ENCODE measurements at places on chromosomes 7 and 10.

GRCh38 chr10:80448209-80448942 lies 5.7 kb upstream of the TSPAN14 start:
- no peak for DNase-seq

- no peak for DNase-seq
These were observed 33.8 kb downstream of the SPAG6 start for GRCh38 chr10:22379059-22379458.

DNA sequence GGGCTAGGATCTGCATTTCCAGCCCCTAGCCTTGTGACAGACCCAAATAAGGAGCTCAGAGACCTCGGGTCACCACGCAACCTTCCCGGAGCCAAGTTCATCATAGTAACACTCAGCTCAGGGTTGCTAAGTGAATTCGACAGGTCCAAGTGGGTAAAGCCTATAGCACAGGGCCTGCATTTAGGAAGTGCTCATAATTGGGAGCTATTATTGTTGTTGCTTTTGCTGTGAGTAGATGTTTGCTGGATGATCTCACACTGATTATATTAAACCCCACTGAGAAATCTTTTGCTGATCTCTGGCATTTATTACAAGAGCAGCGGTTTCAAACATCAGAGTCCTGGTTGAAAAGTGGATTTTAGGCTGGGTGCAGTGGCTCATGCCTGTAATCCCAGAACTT lies 20.3 kb upstream of the SAR1A start:
- DNase-seq: no peak

DNA sequence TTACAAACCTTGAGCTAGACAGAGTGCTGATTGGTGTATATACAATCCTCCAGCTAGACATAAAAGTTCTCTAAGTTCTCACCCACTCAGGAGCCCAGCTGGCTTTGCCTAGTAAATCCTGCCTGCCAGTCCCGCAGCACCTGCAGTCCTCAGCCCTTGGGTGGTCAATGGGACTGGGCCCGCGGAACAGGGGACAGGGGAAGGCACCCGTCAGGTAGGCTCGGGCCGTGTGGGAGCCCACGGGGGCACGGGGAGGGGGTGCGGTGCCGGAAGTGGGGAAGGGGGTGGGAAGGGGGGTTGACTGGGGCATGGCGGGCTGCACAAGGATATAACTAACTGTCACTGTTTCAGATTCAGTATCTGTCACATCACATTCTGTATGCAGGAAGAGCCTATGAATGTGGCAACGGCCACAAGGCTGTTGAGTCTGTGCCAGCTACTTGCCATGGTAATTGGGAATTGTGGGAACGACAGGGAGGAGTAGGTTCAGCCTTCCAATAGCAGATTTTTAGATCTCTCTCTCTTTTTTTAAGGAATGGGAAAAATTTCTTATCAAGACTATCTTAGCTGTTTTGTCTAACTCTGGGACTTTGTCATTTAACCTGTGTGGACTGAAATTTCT lies 205.1 kb upstream of the PLPP4 start:
- no peak for DNase-seq

DNA sequence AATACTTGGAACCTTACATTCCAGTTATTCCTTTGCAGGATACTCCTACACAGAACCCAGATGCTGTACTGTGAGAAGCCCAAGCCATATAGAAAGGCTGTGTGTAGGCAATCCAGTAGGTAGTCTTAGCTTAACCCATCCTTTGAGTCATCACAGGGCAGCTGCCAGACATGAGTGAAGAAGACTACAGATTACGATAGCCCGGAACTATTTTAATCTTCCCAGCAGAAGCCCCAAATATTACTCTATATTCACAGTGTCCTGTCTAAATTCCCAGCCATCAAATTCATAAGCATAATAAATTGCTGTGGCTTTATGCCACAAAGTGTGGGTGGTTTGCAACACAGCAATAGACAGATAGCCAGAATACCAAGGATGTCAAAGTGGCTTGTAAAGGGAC lies 474.1 kb upstream of the STEAP1 start:
- DNase-seq: no peak

- no peak for DNase-seq
These were observed 216.9 kb downstream of the POLR1F start for GRCh38 chr7:19491821-19492452.

DNA sequence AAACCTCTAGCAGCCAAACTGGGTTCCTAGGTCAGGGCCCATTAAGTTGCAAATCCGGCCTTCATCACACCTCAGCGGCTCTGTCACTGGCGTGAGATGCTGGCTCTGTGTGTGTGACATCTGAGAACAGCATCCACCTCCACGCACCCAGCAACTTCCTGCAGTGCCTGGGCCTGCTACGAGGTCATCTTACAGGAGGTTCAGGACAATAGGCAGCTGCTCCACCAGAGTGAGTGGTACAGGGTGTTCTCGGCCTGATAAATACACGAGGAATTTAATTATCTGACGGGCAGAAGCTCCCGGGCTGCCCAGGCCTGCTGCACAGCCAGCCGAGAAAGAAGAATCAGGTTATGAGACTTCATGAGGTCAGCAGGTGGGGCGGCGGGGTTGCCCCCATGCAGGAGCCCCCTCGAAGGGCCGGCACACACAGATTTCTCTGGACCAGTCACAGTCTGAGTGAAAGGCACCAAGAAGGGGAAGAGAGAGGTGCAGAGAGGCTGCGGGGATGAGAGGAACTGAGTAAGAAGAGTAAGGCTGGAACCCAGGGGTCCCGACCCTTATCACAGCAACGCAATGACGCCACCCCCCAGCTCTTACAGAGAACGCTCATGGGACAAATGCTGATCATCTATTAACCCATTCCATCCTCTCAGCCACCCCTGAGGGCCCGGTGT lies 49.3 kb downstream of the CALML3 start:
- no peak for DNase-seq
